ENCODE measurements at places on chromosomes 2 and 18. TPM values are rescaled to one million over a fixed set of nuclear protein-coding genes. Genes with fewer than 3 reads are reported as not detected.
A peak's percentile ranks its signal among the peaks of the same experiment; 100 is the strongest.

DNA sequence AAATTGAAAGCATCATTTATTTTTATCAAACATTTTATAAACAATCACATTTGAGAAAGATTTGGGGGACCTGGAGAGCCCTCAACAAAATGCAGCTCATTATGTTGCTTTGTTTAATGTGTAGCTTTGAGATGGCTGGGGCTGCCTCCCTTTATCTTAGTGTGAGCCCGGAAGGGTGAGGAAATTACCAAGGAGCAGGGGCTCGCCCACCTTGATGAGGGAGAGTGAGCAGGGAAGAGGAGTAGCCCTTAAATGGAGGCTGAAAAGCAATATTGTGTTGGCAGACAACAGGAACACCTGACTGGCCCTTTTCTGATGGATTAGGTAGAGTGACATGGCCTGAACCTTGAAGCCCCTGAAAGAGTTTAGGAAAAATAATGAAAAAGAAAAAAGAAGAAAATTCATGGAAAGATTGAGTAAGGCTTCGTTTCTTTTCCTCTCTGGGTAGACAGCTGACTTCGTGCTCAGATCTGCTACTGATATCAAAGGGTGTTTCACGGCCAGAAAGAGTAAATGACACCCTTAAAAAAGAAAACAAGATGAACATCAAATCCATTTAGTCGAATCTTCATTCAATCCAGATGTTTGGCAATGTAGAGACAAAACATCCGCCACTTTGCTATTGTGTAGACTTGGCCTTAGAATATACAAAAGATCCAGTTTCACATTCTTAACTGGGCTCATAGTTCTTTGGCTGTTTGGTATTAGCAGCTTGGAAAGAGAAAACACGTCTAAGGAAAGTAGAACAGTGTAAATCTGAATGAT is 206.5 kb upstream of the TCF4 start:
- no peak for DNase-seq

GRCh38 chr2:239194731-239195317 is 206.0 kb downstream of the HDAC4 start:
- DNase-seq: no peak

- peak; percentile 7 for DNase-seq
These were observed 10.0 kb upstream of the GCA start for GRCh38 chr2:162333968-162334367.

DNA sequence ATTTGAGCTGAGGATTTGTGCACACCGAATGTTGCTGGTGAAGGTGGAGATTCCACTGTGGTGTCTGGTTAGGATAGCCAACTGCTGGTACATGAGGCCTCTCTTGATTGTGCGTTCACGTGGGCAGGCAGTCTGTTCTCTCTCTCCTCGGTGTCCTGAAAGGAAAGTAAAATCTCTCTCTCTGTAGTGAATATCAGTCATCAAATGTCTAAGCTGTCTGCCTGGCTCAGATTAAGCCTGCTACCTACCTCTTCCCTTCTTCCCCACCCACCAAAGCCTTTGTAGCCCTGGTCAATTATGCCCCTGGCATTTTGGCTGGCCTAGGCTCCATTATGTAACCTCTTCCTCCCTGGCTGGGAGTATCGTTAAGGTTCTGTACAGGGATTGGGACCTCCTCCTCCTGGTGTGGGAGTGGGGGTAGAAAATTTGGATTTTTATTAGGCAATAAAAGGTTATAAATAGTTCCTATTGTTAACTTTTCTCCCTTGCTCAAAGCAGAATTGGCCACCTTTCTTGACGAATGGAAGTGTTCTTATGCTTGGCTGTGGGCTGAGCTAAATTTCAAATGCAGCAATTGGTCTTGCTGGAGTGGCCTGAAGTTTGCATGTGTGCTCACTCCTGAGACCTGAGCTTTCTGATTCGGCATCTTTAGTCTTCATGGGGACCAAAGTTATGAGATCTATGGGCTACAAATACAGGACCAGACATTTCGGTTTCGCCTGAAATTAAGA is 148.8 kb downstream of the WDSUB1 start:
- DNase-seq: no peak

DNA sequence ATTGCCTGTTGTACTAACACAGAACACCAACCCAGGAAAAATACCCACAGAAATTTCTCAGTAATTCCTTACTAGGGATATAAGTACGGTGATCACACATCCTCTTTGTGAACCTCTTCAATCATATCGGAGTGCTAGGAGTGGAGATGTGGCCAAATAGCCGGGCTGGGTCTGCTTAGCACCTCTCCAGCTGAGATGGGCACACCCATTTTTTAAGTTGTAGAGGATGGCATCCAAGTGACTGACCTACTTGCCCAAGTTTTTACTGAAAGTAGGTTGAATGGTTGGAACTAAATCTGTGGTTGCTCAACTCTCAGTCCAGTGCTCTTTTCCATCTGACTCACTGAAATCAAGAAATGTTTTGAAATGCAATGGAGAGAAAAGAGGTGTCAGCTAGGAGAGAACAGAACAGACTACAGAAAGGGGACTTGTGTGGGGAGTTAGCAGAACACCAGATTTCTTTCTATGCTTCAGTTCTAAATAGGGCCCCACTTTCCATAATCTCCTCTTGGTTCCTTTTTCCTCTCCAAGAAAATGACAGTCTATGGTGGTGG is 68.7 kb upstream of the FSHR start:
- DNase-seq: no peak

DNA sequence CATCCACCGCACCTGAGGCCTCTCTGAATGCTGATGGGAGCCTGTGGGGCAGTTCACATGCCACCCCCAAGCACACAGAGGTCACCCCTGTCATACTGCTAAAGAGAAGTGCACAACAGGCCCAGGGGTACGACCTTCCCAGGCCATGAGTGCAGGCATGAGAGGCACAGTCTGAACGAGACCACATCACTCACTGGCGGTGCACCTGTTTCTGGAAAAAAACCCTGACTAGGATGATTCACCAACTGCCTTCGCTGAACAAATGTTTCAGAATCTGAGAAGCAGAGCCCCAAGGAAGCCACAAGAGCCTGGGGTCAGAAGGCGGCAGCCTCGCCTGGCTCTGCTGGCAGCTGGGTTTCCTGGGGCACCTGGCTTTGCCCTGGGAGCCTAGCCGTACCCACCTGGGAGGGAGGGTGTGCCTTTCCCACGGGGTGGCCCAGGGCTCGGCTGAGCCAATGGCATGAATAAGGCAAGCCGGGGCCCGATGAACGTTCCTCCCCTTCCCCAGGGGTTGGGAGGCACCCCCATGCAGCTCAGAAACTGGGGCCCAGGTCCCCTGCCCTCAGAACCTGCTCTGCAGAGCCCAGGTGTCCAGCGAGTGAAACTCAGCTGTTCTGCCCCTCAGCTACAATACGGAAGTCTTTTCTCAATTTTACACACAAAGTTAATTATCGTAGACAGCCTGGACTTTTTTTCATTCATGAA is 73.8 kb downstream of the HDAC4 start:
- DNase-seq: peak; percentile 48

GRCh38 chr18:78246588-78246987 is 733.0 kb upstream of the SALL3 start:
- DNase-seq: no peak

GRCh38 chr2:130150181-130151144 is 5.6 kb upstream of the CCDC74B start:
- DNase-seq: no peak

- DNase-seq: no peak
These were observed 9.0 kb upstream of the IMPACT start for GRCh38 chr18:24417480-24417879.

- no peak for DNase-seq
These were observed 98.1 kb downstream of the FAM210A start for GRCh38 chr18:13628211-13628610.

SYT4 gene
- not detected for polyA plus RNA-seq

UGT1A6 gene
- polyA plus RNA-seq: not detected

FSHR gene
- polyA plus RNA-seq: not detected

GNAL gene
- polyA plus RNA-seq: not detected

PID1 gene
- polyA plus RNA-seq: 0.09 TPM

DCDC2C gene
- not detected for polyA plus RNA-seq

CCDC141 gene
- polyA plus RNA-seq: 8.3 TPM
